ENCODE measurements at places on chromosomes 7 and 10. TPM values are rescaled to one million over a fixed set of nuclear protein-coding genes. Genes with fewer than 3 reads are reported as not detected.

RPEL1 gene
- not detected for total RNA-seq

RAMP3 gene
- 0.31 TPM for total RNA-seq

DNA sequence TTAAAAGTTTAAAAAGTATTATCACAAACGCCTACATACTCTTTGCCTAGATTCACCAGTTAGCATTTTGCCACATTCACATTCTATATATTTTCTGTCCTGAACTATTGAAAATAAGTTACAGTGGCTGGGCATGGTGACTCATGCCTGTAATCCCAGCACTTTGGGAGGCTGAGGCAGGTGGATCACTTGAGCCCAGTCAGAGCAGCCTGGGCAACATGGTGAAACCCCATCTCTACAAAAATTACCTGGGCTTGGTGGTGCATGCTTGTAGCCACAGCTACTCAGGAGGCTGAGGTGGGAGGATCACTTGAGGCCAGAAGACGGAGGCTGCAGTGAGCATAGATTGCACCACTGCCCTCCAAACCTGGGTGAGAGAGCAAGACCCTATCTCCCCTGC lies 5.3 kb downstream of the ARPC1A start:
- no peak for DNase-seq

DNA sequence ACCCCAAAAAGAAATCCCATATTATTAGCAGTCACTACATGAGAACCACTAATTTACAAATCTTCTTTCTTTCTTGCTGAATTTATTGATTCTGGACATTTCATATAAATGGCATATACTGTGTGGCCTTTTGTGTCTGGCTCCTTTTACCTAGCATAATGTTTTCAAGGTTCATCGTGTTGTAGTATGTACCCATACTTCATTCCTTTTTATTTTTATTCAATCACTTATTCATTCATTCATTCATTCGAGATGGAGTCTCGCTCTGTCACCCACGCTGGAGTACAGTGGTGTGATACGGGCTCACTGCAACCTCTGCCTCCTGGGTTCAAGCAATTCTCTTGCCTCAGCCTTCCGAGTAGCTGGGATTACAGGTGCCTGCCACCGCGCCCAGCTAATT lies 21.9 kb downstream of the VPS26A start:
- no peak for DNase-seq

DNA sequence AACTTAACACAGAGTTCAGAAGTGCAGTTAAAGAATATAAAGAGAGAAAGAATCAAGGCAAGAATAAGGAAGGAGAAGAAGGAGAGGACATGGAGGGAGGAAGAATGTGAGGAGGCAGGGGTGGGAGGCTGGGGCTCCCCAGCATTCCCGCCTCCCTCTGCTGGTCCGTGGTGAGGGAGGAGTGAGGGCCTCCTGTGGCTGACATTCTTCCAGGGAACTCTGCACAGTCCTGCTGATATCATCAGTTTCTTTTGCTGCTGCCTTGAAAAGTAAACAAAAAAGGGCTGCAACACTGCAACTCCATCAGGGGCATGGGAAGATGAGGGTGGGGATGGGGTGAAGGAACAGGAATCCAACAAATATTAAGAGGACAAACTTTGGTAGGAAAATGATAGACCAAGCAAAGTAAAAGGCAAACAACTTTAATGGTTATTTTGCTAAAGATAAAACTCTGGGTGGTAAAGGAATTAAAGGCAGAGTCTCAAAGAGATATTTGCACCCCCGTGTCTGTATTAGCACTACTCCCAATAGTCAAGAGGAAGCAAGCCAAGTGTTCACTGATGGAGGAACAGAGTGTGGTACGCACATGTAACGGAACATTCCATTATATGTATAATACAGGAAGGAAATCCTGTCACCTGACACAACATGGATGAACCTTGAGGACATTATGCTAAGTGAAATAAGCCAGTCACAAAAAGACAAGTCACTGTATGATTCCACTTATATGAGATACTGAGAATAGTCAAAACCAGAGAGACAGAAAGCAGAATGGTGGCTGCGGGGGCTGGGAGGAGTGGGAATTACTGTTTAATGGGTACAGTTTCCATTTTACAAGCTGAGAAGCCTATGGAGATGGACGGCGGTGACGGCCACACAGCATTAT lies 8.0 kb upstream of the SPOCK2 start:
- peak; percentile 53 for DNase-seq

GRCh38 chr7:135843214-135843613 lies 94.6 kb upstream of the FAM180A start:
- DNase-seq = no peak

GRCh38 chr7:140232957-140233917 lies 56.5 kb upstream of the KDM7A start:
- DNase-seq = peak; percentile 2

GRCh38 chr7:38476764-38477163 lies 154.4 kb downstream of the AMPH start:
- DNase-seq = no peak

GRCh38 chr7:118845791-118846190 lies 621.3 kb downstream of the ANKRD7 start:
- DNase-seq = no peak

GRCh38 chr10:4074545-4075407 lies 289.8 kb upstream of the KLF6 start:
- no peak for DNase-seq

GRCh38 chr10:119449760-119450461 lies 92.6 kb downstream of the RGS10 start:
- DNase-seq = no peak

RGR gene
- not detected for total RNA-seq

GRCh38 chr7:106423821-106424475 lies 139.2 kb upstream of the NAMPT start:
- DNase-seq = no peak

UPK3BL2 gene
- total RNA-seq = 13.2 TPM

HMX2 gene
- 0.07 TPM for total RNA-seq

DNA sequence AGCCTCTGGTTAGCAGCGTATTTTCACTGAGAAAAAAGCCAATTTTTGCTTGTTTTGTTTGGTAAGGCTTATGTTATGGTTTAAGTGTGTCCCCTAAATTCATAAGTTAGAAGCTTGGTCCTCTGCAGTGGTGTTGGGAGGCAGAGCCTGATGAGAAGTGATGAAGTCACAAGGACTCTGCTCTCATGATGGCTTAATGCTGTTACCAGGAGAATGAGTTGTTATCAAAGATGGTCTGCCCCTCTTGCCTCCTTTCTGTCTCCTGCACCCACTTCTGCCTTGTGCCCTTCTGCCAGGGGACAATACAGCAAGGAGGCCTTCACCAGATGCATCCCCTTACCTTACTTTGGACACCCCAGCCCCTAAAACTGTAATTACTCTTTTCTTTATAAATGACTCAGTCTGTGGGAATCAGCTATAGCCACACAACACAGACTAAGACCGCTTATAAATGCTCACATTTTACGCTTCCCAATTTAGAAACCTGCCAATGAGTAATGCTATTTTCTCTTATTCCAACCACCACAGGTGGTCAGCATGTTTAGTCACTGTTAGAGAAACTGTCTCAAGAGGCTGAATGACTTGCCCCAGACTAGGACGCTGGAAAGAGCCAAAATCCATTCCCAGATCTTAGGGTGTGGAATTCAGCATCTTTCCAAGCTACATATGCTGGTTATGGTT lies 6.1 kb upstream of the PKD1L1 start:
- no peak for DNase-seq

DNA sequence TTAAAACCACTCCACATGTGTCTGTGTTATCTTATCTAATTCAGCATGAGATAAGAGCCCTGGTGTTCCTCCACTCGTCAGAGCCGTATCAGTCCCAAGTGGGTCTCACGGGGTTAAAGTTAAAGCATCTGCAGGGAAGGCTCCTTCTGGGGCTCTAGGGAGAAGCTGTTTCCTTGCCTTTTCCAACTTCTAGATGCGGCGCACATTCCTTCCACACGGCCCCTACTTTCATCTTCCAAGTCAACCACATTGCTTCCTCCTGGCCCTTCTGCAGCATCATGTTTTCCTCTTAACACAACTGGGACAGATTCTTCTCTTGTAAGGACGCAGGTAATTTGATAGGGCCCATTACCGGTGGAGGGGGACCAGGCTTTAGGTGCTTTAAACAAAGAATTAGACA lies 620.1 kb upstream of the DPP6 start:
- DNase-seq = no peak

DNA sequence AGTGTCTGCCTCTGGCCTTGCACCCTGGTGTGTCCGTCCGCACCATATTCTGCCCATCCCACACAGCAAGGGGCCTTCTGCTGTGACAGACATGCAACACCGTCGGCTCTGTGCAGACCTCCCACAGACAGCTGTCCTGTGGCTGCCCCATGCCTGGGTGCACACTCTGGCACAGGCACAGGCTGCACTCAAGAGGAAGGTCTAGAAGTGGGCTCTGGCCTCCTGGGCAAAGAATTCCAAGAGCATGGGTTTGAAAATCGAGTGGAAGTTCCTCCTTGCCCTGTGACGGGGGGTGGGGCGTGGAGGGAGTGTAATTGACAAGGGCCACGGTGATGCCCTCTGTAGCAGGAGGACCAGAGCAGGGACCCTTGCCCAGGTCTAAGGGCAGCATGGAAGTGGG lies 4.3 kb upstream of the LOXL4 start:
- no peak for DNase-seq

GRCh38 chr10:17872191-17873091 lies 63.3 kb downstream of the MRC1 start:
- DNase-seq = no peak

BTBD16 gene
- 0.42 TPM for total RNA-seq

- DNase-seq = peak; percentile 51
Observed at GRCh38 chr7:80764132-80764531, 125.7 kb downstream of the CD36 start.

DNA sequence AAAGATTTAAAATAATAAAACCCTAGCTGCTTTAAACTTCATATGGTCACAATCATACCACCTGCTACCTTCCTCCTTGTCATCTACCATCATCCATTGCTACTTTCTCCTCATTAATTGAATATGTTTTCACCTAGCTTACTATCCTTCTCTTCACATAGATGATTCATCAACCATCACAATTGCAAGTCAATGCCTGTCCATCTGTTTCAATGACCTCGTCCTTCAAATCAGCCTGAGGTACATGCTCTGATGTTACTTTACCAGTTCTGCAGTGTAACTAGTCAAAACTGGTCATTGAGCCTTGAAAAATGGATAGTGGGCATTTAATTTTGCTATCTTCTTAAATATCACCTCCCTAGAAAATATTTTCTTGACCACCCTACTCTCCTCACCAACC lies 164.7 kb downstream of the SEMA3E start:
- no peak for DNase-seq

GRCh38 chr10:59803714-59804113 lies 50.5 kb upstream of the MRLN start:
- no peak for DNase-seq

DNA sequence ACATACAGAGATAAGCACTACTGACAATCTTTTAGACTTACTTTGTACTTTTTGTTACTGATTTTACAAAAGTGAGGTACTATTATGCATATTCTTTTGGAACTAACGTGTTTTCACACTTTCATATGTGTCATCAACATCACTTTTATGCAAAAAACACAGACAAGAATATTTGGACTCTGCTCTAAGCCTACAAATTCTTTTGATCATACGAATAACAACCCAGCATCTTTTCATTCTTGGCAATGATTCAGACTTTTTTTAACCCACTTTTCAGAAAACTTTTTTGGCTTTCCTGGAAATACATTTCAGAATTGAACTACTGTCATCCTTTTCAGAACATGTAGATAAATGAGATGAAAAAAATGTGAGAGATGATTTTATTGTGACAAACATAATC lies 30.2 kb downstream of the USP6NL start:
- DNase-seq = no peak

DNA sequence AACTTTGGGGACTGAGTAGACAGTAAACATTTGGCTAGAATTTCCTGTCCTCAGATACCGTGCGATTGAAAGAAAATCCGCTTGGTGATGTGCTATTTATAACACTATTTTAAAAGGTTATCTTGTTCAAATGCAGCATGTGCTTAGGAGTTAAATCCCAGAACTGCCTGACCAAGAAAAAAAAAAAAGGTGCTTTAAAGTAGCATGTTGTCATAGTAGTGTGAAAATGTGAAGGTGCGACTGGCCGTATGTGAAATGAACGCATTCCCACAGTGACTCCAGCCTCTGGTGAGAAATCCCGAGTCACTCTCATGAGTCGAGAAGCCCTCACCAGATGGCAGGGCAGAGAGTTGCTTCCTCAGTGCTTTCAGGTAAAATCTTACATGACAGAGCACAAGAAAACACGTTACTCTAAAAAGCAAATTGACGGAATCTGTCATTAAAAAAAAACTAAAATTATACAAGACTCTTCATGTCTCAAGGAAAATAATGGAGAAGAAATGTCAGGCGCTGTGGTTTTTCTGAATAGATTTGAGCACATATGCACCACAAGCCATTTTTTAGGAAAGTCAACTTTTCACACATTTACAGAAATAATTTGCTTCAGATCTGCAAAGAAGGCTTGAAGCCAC lies 18.4 kb upstream of the KLF6 start:
- DNase-seq = no peak

DNA sequence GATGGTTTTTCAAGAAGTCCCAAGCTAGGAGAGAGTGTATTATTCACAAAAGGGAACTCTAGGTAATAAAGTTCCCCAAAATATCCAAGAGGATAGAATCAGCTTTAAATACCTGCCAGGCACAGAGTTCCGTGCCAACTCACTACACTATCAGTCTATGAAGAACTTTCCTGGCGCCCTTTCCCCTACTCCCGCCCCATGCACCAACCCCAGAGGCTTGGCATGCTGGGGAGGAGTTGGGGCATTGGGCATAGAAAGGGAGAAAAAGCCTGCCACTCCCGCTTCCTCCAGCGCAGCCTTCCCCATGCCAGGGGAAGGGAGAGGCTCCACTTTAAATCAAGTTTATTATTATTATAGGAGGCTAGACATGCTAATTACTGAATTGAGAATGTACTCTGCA lies 54.9 kb downstream of the ZNF800 start:
- no peak for DNase-seq

DNA sequence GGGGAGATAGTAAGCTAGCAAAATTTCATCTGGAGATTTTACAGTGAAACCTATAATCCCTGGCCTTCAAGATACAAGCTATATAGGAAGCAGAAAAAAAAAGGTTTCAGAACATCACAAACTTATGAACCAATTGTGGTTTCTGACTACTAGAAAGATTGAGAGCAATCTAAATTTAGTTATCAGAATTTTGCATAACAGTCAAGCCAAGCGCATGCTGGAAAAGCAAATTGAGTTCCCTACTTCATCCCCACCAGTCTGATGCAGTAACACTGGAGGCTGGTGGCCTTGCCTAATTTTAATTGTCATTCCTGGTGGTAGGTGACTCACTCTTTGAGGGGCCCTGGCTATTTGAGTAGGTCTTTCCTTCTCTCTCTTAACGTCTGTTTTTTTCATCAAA lies 46.3 kb upstream of the ELMO1 start:
- DNase-seq = peak; percentile 12

- no peak for DNase-seq
Observed at GRCh38 chr10:63042256-63042655, 90.9 kb upstream of the NRBF2 start.
